A549 treated with RU486 at 1 μM for 4 hours (cell line): ENCODE measurements at places on chromosomes 3 and 15. TPM values are rescaled to one million over a fixed set of nuclear protein-coding genes. Genes with fewer than 3 reads are reported as not detected.

Gene TBC1D23
- total RNA-seq: 9.8 to 13.7 TPM (median 13.4 TPM) in 5 replicates

Gene LRTM1
- not detected in 5 replicates for total RNA-seq

Gene NKTR
- total RNA-seq: 6.8 to 10.7 TPM (median 10.4 TPM) in 5 replicates

Gene NEO1
- total RNA-seq: 30.0 to 35.1 TPM (median 30.9 TPM) in 5 replicates

Gene SYNPR
- total RNA-seq: not detected in 5 replicates

Gene ZDHHC23
- total RNA-seq: 2.6 to 4.1 TPM (median 3.3 TPM) in 5 replicates

Gene HLTF
- total RNA-seq: 7.0 to 21.3 TPM (median 18.0 TPM) in 5 replicates

Gene SACM1L
- total RNA-seq: 11.9 to 17.4 TPM (median 15.8 TPM) in 5 replicates

Gene TERC
- total RNA-seq: 0.44 TPM in 1 of 5 replicates, not detected in the others

Gene TMCO5A
- not detected in 5 replicates for total RNA-seq

Gene ADAMTS7
- total RNA-seq: 2.5 to 4.7 TPM (median 3.6 TPM) in 5 replicates

Gene SIDT1
- 0.37 to 0.96 TPM (median 0.60 TPM) in 5 replicates for total RNA-seq

Gene ZNF620
- total RNA-seq: 1.5 to 1.8 TPM (median 1.6 TPM) in 5 replicates

Gene ADAMTS9
- 0.54 to 0.87 TPM (median 0.74 TPM) in 5 replicates for total RNA-seq

Gene RABL3
- total RNA-seq: 14.4 to 21.6 TPM (median 17.3 TPM) in 5 replicates

Gene DZIP1L
- 4.9 to 7.8 TPM (median 6.5 TPM) in 5 replicates for total RNA-seq

Gene ABHD17C
- 34.9 to 46.6 TPM (median 41.1 TPM) in 5 replicates for total RNA-seq

Gene CPLX3
- not detected in 5 replicates for total RNA-seq
